ENCODE measurements at places on chromosomes 4 and X.

- no peak for DNase-seq
Observed at GRCh38 chr4:167238226-167238625, 3.9 kb upstream of the SPOCK3 start.

DNA sequence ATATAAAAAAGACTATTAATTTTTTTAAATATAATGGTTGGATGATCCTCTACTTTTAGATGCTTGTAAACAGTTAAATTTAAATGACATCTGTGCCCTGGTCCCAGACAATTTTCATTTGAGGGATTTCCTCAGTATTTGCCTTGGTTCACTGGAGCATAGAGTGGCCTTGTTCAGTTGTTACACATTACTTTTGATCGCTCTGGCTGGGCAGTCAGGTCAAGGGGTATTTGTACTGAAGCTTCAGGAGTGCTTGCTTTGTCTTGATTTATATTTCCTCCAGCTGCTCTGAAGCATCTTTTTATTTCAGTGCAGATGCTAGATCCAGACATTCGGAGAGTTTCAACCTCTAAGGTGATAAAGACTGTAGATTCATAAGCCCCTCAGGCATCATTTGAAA, 50.0 kb downstream of the COMMD8 start:
- no peak for DNase-seq

DNA sequence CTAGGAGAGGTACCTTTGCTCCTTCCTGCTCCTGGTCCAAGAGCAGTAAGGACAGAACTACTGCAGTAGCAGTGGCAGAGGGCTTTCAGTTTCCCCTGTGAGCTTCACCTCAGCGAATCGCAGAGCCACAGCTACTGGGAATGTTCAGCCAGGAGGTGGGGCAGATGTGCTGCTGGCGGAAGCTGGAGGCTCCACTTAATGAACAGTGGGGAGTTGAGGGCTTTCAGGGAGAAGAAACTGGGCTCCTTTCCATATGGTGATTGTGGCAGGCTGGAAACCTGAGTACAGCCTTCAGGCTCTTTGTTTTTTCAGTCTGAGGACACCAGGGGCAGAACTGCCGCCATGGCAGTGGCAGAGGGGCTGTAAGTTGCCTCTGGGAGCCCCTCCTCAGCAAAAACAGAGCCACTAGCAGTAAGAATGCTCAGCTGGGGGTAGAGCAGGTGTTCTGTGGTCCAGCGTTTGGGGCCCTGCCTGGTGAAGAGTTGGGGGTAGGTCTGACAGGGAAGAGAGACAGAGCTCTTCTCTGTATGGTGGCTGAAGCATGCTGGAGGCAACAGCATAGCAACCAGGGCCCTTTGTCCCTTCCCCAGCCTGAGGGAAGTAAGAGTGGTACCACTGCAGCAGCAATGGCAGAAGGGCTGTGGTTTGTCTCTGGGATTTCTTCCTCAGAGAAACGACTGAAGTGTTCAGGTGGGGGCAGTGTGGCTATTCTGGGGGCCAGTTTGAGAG, 106.0 kb upstream of the GRXCR1 start:
- DNase-seq: no peak

DNA sequence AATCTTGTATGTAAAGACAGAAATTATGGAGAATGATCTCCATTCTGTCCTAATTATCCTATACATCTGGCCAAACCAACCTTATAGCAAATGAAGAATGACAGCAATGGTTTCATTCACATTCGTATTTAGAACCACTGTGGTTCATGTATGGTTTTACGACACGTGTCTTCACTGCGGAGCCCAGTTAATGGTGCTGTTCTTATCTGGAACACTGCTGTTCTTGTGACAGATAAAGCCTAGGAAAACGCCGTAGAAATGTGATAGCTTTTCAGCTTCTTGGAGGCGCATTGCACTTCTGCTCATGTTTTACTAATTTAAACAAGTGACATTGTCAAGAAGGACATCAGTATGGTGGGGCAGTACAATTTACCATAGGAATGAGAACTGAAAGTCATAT, 2266.4 kb upstream of the TENM3 start:
- DNase-seq: no peak

- no peak for DNase-seq
Observed at GRCh38 chr4:156158747-156159146, 205.1 kb upstream of the CTSO start.

DNA sequence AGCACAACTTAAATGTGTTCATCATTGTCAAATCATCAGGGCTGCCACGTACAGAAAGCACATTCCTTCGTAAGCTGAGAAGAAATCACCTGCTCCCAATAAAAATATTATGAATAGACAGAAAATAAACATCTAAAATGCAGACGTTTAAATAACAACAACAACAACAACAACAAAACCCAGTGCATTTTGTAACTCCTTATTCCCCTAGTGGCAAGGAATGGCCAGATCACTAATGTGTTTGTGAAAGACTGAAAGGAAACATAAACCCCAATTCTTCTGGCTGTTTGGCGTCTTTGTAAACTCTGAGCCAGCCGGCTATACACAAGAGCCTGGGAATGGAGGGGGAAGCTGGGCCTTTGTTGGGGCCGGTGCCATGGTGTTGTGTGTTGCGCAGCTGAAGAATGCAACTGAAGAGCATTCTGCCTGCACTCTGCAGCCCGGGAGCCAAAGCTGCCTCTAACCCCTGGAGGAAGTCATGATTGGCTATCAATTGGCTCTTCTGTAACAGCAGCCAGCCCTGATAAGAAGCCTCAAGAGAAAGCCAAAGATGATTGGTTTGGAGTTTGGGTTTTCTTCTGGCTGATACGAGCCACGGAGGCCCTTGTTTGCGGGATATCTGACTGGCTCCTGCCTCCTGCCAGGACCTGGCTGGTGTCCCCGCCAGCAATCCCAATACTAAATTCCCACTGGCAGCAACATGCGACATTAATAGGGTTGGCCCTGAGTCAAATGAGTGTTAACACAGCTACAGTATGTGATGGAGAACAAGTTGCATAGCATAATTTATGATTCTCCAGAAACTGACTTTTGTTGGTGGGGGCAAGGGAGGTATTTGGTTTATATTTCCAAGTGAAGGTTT, 89.7 kb upstream of the TFDP3 start:
- DNase-seq: no peak

DNA sequence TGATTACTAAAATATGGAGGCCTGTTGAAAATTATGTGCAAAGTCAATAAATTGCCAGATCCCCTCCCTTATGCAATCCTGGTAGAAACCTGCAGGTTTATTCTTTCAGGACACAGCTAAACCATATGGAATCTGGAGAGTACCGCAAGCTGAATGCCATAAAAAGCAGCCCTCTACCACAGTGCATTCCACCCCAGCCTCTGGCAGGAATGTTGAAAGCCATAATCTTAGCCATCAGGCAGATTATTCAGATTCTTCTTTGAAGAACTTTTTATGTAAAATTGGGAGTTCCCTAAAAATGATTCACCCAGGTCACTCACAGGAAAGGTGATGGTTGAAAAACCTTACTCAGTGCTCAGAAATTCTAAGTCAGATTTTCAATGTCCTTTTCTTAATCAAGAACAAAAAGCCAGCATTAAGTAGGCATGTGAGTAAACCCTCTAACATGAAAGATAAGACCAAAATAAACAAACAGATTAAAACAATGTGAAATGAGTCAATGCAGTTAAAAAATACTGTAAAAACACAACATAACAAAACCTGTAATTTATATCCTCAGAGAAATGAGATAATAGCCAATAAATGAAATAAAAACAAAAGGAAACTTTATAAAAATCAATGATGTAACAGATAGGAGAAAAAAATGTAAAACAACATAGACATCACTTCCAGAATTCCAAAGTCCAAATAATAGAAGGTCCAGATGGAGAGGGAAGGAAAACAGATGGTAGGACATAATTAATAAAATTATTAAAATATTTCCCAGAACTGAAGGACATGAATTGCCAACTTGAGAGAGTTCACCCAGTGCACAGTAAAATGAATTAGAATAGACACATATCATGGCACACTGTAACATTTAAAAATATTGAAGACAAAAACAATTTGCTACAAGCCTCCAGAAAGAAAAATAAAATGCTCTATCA, 226.9 kb downstream of the FSTL5 start:
- DNase-seq: no peak

DNA sequence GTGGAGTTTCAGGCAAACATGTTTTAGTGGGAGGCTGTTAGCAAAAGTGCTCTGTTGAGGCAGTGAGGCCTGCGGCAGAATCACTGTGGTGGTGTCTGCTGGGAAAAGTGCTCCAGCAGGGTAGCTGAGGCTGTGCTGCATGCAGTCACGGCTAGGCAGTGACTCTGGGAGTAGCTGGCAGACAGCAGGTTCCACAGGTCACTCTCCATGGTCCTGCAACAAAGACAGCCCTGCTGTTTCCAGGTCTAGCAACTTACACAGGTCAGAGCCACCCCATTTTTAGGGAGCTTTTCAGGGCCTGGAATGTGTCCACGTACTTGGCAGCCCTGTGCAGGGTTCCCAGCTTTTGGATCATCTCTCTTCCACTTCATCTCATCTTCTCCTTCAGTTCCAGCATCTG, 184.3 kb downstream of the NAA11 start:
- no peak for DNase-seq

DNA sequence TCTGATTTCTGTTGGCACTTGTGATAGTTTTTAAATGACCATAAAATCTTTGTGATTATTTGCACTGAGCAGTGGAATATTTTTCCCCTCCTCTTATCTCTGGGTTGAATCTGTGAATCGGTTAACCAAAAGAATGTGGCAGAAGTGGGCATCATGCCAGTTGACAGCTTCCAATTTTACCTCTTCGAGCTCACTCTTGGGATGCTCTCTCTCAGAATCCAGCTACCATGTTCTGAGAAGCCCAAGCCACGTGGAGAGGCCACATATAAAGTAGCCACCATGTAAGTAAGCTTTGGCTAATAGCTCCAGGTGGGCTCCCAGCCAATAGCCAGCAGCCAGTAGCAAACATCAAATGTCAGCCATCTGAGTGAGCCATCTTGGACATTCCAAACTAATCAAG, 12.9 kb upstream of the WDR19 start:
- no peak for DNase-seq

GRCh38 chr4:75003979-75004378, 71.1 kb downstream of the PARM1 start:
- no peak for DNase-seq

- DNase-seq: no peak
Observed at GRCh38 chr4:170111085-170111484, 21.3 kb upstream of the AADAT start.

DNA sequence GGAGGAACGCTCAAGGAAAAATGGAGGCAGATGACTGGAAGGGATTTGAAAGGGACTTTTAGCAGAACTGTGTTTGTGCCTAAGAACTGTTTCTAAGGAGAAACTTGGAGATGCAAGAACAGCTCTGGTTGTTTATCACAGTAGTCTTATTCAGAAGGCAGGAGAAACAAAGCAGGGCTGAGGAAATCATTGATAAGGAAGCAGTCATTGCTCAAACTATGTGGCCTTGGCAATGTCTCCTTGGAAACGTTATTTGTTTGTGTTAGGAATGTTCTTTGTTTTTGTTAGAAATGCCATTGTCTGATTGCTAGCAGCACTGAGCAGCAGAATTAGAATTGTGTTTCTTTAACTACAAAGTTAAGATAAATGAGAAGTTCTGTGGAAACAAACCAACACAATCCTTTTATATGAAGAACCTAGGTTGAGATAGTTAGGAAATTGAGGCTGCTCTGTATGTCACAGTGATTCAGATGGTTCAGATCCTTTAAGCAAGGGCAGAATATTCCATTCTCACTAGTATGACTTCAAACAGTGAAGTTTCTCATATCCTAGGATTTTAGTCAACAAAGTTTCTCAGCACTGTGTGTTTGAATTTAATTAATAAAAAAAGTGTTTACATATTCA, 1191.3 kb upstream of the IGFBP7 start:
- DNase-seq: no peak

- DNase-seq: no peak
Observed at GRCh38 chr4:143654571-143654970, 45.9 kb downstream of the FREM3 start.

Measured in activated gamma-delta T cell treated with anti-CD3 and anti-CD28 coated beads, Interleukin-2, amount 50 U/mL, for 16 hours (primary cell).